ENCODE measurements at places on chromosomes 7 and 10.

DNA sequence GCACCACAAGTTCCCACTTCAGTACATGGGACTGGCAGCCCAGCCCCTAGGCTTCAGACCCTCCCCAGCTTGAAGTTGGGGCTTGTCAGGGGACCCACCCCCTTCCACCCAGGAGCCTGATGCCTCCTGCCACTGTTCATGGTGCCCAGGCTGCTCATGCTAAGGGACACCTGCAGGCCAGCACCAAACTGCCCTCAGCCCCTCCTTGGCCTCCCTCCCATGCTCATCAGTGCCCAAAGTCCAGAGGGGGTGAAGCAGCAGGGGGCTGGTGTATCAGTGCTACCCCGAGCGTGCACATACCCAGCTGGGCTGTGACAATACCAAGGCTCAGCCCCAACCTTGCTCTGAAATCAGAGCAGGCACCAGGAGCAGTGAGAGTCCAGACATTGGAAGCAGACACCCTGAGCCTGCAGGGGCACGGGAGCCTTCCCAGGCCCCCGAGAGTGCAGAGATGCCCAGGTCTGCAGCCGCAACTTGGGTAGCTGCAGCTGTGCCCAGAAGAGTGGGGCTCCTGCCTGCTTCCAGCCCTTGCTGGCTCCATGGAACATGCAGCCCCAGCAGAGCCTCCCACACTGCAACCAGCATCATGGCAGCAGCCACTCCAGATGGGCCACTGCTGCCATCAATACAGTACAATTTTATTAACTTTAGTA lies 79.0 kb downstream of the MTERF1 start:
- DNase-seq, result no peak

DNA sequence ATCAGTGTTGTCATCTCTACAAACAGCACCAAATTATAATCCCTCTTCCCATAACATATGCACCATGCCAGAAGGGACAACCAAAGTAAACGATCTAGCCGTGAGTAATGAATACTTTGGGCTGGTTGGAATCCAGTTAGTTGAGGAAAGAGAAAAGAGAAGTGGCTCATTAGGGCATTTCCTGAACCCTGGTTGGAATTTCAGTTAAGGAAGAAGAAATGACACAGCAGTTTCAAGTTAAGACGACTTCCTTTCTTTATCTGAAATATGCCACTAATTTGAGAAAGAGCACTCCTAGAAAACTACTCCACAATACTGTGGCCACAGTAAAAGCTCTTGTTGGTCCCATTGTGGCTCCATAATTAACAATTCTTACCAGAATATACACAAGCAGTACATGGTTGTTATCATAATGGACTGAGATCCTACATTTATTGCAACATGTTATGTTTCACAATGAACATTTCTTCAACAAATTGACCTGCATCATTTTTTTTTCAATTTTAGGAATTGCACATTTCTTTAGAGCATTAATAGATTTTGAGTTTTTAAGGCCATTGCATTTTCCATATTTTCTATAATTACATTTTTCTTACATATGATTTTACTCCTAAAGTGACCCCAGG lies at the start of gene TFEC:
Gene TFEC (minus strand): TSS at position 113 of the 626 bp plus-strand sequence. CDS start 46,322 bp downstream, outside the sequence.
- no peak for DNase-seq

- DNase-seq, result no peak
Measured at GRCh38 chr10:13719425-13719824, 132.7 kb downstream of the PRPF18 start.

- no peak for DNase-seq
Measured at GRCh38 chr7:41872966-41873365, 170.1 kb upstream of the INHBA start.

DNA sequence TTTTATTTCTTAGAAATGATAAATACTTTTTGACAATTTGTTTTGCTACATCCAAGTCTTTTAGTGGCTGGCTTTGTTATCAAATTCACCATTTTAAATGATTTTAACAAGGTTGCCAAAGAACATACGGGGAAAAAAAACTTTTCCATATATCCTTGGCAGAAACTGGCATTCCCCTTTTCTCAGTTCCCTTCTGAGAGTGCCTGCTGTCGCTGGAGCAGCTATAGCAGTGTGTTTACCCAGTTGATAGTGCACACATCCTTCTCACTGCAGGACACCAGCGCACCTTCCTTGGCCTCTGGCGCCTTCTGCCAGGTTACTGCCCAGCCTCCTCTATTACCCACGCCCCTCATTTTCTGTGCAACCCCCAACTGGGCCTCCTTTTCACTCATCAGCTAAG lies 94.1 kb downstream of the ALOX5 start:
- DNase-seq, result no peak

- no peak for DNase-seq
Measured at GRCh38 chr10:49348593-49348992, 47.3 kb downstream of the DRGX start.

- no peak for DNase-seq
Measured at GRCh38 chr10:32388258-32389027, 41.5 kb upstream of the EPC1 start.

DNA sequence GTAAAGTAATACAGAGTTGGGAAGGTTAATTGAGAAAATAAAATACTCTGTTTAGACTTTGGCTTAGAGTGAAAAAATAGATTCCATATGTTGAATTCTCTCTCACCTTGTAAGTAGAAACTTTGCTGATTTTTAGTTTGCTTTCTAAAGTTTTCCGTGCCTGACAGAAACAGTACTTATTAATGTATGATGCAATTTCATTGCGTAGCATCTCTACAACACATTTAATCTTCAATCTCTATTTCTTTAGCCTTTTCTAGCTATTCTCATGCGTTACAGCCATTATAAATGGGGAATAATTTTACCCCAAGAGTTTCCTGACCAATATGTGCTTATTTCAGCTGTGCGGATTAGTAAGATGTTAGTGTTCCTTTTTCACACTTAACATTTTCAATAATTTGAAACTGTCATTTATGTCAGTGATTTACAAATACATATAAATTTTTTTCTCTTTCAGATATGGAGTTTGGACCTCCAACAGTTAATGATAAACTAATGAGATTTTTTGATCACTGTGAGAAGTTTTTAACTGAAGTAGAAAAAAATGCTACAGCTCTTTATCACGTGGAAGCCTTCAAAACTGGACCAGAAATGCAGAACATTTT lies 3.3 kb downstream of the MINPP1 start:
- DNase-seq, result no peak

- peak; percentile 57 for DNase-seq
Measured at GRCh38 chr7:100119970-100120732, 717 bp downstream of the CNPY4 start.

DNA sequence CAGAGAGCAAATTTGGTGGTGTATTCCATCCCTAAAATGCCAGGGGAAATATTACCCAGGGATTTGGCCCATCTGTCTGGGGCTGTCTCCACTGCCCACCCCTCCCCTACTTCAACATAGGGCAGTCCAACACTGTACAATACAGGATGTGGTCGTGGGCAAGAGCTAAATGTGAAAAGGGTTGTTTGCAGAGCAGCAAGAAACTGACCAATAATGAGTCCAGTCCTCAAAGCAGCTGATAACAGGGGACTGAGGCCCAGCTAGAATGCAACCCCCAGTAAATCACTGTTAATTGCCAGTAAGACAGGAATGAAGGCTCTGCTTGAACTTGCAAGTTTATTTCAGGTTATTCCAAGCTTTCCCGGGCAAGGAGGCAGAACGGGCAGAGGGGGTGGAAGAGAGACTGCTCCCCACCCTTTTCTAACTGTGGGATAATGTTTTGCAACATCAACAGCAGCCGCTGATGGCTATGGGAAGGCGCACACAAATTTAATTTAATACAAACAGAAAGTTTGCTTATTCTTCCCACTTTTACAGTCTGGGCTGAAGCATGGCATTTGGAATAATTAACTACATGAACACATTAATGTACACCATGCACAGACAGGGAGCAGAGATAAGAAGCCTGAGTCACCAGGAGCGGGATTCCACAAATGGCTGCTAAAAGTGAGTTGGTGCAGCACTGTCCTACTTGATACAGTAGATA lies 36.8 kb downstream of the AFAP1L2 start:
- DNase-seq, result no peak

DNA sequence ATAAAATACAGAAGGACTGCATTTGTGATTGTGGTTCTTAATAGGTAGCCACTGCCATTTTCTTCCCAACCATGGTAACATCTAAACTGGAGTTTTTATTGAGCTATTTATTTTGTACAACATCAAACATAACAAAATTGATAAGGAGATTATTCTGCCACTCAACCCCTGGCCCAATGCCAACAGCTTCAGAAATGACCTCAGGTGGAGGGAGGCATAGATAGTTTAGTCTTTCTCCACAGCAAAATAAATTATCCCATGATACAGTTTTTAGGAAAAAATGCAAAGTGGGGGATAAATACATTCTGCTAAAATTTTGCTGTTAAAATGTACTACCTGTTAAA lies 57.6 kb downstream of the LRRTM3 start:
- no peak for DNase-seq

DNA sequence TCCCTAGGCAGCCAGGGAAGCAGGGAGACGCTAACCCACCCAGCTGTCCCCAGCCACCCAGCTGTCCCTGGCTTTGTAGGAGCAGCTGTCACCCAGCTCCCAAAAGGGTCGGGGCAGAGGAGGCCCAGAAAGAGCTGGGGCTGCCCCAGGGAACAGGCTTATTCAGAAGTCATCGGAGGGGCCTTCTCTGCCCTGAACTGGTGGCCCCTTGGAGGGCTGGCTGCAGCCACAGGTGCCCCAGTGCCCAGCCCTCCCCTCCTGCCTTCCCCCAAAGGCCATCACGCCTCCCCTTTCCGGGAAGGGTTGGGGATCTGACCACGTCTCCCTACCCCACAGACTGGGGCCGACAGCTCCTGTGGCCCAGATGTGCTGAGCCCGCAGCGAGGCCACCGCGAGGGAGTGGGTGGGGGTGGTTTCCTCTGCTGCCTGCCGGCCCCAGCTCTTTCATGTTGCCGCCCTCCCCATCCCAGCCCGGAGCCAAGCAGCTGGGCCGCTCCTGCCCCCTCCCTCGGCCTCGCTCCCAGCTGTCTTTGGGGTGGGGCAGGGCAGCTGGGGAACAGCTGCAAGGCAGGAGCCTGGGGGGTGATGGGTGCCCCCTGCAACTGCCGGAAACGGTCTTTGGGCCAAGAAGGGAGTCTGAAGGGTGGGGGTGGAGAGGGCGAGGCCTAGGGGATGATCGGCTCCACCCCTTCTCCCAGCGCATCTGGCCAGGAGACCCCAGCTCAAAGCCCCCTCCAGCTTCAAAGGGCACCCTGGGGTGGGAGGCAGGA lies 16.8 kb downstream of the TRIM8 start:
- peak; percentile 37 for DNase-seq

DNA sequence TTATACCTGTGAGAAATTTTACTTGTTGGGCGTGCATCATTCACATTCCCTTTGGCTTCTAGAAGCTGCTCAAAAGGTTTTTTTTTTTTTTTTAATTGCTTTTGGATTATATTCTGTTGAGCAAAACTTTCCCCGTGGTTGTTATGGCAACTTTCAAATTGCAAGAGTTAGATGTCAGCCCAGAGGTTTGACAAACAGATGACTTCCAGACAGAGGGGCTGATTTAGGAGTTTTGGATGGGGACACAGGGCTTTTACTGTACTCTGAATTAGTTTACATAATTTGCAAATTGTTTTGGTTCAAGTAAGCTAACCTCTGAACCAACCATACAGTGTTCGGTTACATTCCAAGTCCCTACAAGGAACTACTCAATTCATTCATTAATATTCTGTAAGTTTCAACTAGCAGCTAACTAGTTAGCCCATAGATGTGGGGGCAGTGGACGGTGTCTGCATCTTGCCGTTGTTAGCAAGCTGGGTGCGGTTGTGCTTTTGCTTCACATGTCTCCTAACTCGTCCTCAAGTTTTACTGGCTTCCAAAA lies 66.4 kb upstream of the JAZF1 start:
- no peak for DNase-seq

DNA sequence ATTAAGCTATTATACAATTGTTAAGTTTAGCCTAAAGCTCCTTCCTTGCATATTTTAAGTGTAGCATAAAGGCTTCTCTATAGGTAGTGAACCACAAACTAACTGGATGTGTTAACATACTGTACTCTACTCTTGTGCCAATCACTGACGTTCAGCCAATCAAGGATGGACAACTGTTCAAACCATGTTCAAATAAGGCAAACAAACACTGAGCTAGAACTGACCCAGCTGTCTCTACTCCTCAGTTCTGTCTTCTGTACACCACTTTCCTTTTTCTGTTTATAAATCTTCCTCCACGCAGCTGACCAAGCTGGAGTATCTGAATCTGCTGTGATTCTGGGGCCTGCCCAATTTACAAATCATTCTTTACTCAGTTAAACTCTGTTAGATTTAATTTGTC lies 188.7 kb upstream of the MBL2 start:
- no peak for DNase-seq

DNA sequence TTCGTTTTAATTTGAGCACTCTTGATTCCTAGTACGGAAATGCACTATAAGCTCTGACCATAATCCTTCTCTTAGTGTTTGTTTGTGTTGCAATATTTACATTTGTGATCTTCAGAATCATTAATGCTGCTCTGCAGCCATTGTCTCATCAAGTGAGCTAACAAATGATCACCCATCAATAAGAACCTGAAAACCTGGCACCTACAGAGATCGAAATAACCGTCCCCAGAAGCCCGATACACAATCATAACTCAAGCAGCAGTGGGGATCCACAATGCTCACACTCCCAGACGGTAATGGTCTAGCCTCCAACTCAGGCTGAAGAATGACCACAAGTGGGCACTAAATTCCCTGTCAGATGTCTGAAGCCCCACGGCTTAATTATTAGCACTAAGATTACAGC lies 156.0 kb upstream of the NFE2L3 start:
- DNase-seq, result no peak

GRCh38 chr7:149476791-149477190 lies 15.9 kb upstream of the ZNF777 start:
- no peak for DNase-seq

DNA sequence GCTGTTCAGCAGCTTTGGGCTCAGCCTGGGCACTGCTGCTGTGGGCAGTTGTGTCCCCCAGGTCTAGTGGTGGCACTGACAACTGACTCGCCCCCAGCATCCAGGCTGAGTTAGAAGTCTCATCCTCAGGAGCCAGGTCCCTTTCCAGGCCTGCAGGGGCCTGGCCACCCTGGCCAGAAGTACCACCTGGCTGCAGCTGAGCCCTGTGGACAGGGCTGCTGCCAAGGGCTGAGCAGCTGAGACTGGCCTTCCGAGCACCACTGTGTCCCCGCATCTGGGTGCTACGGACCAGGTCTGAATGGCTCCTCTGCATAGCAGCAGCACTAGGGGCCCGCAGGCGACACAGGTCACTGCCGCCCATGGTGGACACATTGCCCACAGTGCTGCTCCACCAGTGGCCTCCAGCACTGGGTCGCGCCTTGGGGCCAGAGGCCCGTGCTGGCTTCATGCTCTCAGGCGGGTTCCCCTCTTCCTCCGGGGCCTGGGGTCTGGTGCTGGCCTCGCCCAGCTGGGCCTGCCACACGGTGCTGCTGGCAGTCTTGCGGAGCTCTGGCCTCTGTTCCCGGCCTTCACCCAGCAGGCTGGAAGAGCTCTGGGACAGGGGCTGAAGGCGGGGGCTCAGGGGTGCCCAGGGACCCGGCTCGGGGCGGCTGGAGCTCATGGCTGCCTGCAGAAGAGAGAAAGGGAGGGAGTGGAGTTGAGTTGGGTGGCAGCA lies 6.2 kb downstream of the GPRIN2 start:
- no peak for DNase-seq

- no peak for DNase-seq
Measured at GRCh38 chr7:6234384-6234783, 38.0 kb downstream of the CYTH3 start.

Measured in activated T-helper 1 cell treated with Interleukin-2 at 50 U/mL for 16 hours (primary cell).